ENCODE measurements at places on chromosomes 4 and X.
A peak's percentile ranks its signal among the peaks of the same experiment; 100 is the strongest.

GRCh38 chrX:45710081-45710801, 509.6 kb upstream of the DIPK2B start:
- peak; percentile 58 for DNase-seq

DNA sequence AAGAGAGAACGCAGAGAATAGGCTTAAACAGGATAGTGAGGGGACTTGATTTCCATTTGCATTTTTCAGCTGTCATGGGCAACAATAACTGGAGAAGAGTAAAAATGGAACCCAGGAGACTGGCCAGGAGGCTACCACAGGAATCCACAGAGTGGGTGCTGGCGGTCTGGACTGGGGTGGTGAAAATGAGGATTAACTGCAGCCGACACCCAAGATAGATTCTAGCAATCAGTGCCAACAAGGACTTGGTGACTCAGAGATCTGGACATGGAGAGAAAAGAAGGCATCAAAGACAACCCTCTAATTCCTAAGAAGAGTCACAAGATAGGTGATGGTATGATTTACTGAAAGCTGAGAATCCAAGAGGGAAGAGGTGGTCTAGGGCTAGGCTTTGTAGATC, 102.8 kb downstream of the ATP8A1 start:
- no peak for DNase-seq

DNA sequence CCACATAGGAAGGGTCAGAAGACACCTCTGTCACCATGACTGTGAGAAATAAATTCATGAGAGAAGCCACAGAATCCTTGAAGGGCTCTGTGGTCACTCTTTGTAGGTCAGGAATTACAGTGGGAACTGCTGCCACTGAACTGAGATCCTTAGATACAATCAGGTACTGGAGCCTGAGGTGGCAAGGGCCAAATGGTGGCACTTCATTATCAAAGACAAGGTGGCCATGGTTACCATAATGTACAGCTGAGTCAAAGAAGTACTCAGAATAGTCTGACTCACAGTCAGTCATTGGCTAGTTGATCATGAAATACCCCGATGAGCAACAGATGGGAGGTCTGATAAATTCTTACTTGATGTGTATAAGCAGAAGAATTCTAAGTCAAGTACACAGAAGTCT, 131.9 kb downstream of the RTL3 start:
- DNase-seq, result peak; percentile 2

DNA sequence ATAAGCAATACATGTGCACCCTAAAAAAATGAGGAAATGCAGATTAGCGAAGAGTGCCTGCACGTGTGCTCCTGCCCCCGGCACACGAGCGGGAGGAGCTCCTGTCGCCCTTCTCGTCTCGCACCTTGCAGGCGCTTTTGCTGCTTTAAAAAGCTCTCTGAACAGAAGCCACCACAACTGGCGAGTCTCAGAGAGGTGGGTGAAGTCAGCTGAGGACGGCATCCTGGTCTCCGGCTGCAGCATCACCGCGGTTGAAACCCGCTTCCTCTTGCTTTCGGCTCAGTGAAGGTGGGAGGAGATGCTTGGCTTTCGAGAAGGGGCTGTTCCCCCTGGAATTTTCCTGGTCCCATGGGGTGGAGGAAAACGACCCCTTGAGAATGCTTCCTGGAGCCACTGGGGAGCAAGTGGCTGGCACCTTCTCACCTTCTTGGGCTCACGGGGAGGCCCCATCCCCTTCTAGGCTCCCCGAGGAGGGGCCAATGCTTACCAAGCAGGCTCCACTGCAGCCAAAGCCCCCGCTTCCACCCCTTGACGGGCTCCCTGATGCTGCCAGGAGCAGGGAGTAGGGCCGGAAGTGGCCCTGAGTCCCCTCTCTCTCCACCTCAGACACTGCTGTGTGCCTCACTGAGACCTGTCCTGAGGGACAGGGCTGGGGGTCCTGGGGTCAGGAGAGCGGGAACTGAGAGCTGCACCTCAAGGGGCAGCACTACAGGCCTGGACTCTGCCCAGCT, 29.2 kb upstream of the MXD4 start:
- peak; percentile 52 for DNase-seq

DNA sequence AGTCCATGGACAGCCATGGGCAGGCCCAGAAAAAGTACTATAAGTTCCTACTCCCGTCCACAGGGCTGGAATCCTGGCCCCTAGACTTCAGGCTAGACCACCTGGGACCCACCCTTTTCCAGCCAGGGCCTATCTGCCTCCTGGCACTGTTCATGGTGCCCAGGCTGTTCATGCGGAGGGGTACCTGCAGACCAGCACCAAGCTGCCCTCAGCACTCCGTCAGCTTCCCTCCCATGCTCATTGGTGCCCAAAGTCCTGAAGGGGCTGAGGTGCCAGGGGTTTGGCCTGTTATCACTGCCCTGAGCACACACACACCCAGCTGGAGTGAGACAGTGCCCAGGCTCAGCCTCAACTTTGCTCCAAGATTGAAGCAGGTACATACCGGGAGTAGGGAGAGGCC, 477.7 kb downstream of the STPG2 start:
- no peak for DNase-seq

- DNase-seq, result no peak
Observed at GRCh38 chr4:7134737-7135388, 57.5 kb upstream of the SORCS2 start.

DNA sequence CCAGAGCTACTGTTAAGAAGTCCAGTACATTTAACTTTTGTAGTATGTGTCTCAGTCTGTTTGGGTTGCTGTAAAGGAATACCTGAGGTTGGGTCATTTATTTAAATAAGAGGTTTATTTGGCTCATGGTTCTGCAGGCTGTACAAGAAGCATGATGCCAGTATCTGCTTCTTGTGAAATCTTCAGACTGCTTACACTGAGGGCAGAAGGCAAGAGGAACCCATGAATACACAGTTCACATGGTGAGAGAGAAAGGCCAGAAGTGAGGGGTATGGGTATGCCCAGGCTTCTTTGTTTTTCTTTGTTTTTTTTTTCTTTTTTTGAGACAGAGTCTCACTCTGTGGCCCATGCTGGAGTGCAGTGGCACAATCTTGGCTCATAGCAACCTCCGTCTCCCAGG, 6.0 kb upstream of the CISD2 start:
- no peak for DNase-seq

- DNase-seq, result no peak
Observed at GRCh38 chrX:114970806-114971205, 46.6 kb downstream of the IL13RA2 start.

- no peak for DNase-seq
Observed at GRCh38 chrX:3728454-3728853, 15.0 kb upstream of the PRKX start.

GRCh38 chr4:159429693-159430035, 326.8 kb downstream of the RAPGEF2 start:
- no peak for DNase-seq

GRCh38 chrX:120311727-120312063, 434 bp upstream of the TMEM255A start:
- DNase-seq, result no peak

DNA sequence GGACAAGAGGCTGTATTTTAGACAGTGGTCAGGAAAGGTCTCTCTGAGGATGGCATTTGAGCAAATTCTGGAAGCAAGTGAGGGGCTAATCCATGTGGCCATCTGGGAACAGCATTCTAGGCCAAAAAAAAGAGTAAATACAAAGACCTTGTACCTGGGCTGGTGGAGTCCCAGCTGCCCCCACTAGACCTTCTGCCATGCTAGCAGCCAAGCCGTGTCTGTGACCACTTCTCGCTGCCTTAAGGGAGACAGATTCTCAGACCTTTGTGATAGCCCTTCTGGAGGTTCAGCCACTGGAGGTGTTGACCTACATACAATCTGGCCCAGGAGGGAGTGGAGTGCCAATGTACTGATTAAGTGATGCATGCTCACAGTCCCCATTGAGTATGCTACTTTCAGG, 506.2 kb downstream of the MID1IP1 start:
- DNase-seq, result no peak

GRCh38 chr4:146098397-146098796, 77.1 kb upstream of the LSM6 start:
- no peak for DNase-seq

- no peak for DNase-seq
Observed at GRCh38 chr4:144656850-144657249, 10.9 kb downstream of the HHIP start.

DNA sequence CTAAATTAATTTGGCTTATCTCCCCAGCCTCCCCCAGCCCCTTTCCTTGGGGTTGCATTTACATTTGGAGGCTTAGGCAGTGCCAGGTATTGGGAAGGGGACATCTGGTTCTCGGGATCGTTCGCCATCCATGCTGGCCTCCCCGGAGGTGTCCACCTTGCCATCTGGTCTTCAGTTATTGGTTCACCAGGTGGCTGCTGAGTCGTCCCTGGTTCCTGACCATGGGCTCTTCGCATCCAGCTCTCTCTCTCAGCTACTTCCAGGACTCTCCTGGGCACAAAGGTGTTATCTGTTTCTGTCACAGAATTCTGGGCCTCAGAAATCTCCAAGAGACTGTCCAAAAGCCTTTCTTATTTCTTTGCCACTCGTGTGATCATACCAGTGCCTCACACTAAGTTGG, 75.4 kb upstream of the SCOC start:
- no peak for DNase-seq

DNA sequence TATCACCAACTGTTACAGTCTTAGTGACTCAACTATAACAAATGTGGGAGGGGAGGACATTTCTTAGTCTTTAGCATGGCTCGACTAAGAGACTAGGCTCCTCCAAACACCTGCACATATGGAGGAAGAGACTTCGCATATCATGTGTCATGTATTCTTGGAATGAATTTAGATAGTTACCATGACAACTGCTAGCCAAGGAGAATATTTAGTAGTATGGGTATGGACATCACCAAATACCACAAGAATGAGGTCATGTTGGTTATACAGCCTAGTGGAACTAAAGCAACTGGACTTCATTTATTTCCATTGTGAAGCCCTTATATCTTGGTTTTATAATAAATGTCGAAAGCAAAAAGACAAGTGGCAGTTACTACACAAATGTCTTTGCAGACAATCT, 512.3 kb downstream of the CFAP47 start:
- no peak for DNase-seq

DNA sequence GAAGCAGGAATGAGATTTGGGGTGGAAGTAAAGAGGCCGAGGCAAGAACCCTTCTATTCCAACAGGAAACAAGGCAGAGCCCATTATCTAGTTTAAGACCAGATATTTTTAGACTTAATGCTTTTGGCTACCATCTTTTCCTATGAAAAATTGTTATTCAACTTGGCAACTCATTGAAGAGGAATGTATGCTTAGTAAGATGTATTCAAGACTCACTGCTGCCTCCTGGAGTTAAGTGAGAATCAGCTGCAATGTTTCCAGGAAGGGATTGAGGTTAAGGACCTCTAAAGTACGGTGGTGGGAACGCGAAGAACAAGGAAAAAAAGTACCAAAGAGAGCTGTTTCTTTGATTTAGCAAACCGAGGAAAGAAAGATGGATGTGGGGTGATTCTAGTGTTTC, 89.1 kb downstream of the RAPGEF2 start:
- no peak for DNase-seq

GRCh38 chr4:153465615-153466080, 512 bp upstream of the TMEM131L start:
- peak; percentile 52 for DNase-seq

DNA sequence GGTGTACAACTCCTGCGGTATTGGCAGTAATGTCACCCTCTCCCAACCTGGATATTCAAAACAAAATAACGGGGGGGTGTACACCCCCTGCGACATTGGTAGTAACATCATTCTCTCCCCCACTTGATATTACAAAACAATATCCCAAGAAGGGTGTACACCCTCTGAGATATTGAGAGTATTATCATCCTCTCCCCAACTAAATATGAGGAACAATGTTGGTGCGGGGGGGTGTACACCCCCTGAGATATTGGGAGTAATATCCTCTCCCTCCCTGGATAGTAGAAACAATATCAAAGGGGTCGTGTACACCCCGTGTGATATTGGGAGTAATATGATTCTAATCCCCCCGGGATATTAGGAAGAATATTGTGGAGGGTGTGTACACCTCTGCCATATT, 71.4 kb upstream of the ADGRA3 start:
- DNase-seq, result no peak

- no peak for DNase-seq
Observed at GRCh38 chrX:54063361-54063760, 19.1 kb upstream of the PHF8 start.

Data from stimulated activated CD4-positive, alpha-beta T cell treated with anti-CD3 and anti-CD28 coated beads, Interleukin-2, amount 100 ng/mL, for 24 hours (primary cell).